ENCODE measurements at places on chromosomes 6 and 20. TPM values are rescaled to one million over a fixed set of nuclear protein-coding genes. Genes with fewer than 3 reads are reported as not detected.

GRCh38 chr6:1612299-1612973 lies 2.7 kb downstream of the FOXC1 start:
- DNase-seq: no peak

- DNase-seq: peak; percentile 3
Measured at GRCh38 chr6:99091985-99092384, 144.2 kb upstream of the FBXL4 start.

- no peak for DNase-seq
Measured at GRCh38 chr6:128339635-128340450, 180.6 kb downstream of the PTPRK start.

DNA sequence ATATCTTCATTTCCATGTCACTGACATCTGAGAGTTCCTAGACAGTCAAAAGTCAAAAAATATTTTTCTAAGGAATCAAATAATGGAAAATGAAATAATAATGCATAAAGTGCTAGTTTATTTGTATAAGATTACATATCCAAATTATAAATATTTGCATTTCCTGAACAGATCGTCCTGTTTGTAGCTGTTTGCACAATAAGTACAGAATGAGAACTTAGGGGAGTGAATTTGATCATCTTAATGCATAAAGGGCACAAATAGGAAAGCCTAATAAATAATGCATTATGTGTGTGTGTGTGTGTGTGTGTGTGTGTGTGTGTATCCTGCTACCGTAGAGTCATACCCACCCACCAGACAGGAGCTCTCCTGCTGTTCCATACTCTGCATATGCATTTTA lies 521.0 kb upstream of the EPHA7 start:
- no peak for DNase-seq

- DNase-seq: no peak
Measured at GRCh38 chr6:109768485-109768884, 77.4 kb downstream of the FIG4 start.

DNA sequence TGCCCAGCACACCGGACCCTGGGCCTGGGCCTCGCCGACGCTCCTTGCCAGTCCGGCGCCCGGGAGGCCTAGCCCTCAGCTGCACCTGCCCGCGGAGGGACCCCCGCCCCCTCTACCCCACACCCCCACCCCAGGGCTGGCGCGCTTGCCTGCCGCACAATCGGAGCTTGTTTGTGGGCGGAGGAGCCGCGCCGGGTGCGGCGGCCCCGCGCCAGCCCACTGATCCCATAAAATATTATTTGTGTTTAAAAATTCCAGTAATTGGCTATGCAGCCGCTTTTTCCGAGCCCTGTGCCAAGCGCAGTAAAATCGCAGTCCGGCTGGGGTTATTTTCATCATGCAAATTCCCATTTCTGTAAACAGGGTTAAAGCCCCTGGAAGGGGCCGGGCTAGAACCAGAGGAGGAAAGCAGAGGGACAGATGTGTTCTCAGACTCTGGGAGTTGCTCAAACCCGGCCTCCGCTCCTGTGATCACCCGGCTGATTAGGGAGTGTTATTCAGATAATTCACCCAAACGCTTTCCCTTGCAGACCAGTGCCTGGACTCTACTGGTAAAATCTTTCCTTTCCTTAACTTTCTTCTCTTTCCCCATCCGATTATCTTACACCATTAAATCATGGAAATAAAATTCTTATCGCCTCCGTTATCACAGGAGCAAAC lies 93.1 kb downstream of the NCR2 start:
- DNase-seq: no peak

Gene SIRPG
- 34.1 TPM for total RNA-seq

Gene LMBRD1
- 15.2 TPM for total RNA-seq
